ENCODE measurements at places on chromosomes 5 and 9.

GRCh38 chr9:14780251-14780650 is 57.7 kb upstream of the CER1 start:
- DNase-seq = no peak

DNA sequence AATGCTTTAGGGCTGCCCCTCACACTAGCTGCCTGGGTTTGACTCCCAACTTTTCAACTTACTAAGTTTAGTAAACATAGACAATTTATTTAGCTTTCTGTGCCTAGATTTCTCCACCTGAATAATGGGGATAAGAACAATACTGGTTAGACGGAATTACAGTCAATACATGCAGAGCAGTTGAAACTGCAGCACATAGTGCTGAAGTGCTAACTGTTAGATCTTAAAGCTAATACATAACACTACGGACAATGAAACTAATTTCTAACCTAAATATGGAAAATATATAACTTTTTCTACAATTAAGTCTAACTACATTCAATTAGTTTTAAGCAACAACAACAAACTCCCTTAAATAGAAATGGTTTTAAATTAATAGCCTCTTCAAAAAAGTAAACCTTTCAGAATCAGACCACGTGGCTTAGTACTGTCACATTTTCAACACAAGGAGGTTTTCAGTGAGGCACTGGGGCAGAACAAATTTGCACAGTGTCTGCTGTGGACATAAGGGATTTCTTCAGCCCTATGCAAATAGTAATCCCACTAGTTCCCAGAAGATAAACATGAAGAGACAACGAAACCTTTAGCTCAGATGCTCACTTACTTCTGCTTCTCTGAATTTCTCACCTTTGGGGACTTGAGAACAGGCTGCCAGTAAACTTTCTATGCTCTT is 293.4 kb downstream of the EDIL3 start:
- no peak for DNase-seq

DNA sequence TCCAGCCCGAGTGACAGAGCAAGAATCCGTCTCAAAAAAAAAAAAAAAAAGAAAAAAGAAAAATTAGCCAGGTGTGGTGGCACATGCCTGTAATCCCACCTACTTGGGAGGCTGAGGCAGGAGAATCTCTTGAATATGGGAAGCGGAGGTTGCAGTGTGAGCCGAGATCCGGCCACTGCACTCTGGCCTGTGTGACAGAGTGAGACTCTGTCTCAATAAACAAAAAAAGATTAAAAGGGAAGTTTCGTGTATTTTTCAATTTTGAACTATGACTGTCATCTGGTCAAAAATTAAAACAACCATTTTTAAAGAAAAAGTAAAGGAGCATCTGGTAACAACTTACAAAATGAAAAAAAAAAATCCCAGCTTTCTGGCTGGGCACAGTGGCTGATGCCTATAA is 36.3 kb upstream of the PLIN2 start:
- no peak for DNase-seq

DNA sequence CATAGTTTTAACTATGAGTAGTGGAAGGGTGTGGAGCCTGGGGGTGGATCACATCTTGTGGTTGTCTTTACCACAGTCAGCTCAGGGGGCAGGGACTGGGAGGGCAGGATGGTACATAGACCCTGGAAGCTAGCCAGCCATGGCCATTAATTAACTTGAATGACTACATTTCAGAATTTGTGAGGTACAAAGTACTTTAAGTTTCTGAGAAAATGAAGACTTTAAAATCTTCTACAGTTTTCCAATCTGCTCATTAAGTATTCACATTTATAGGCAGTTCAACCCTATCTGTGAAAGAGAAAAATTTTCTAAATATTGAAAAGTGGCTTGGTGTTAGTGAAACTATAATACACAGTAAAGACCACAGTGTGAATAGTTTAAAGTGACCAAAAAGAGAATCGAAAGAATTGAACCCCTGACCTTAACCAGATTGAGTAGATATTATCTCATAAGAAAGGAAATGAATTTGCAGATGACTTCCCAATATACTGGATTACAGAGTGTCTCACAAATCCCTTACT is 234.2 kb upstream of the MEF2C start:
- no peak for DNase-seq

- no peak for DNase-seq
Observed at GRCh38 chr9:27563738-27564430, 9.4 kb downstream of the C9orf72 start.

DNA sequence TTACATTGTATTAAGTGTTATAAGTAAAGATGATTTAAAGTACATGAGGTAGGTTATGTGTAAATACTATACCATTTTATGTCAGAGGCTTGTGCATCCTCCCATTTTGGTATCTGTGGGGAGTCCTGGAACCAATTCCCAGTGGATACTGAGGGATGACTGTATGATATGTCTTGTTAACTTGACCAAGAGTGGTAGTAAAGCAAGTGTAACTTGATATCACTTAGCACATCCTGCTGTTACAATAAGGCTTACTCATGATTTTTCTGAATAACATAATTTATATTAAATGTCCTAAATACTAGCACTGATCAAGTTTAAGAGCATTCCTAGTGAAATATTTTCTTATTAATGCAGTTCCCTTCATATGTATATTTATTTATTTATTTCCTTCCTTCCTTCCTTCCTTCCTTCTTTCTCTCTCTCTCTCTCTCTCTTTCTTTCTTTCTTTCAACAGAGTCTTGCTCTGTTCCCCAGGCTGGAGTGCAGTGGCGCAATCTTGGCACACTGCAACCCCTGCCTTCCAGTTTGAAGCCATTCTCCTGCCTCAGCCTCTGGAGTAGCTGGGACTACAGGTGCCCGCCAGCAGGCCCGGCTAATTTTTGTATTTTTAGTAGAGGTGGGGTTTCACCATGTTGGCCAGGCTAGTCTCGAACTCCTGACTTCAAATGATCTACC is 7.5 kb downstream of the NDFIP1 start:
- DNase-seq = no peak

- DNase-seq = no peak
Observed at GRCh38 chr9:35593581-35593980, 11.5 kb upstream of the TESK1 start.

GRCh38 chr5:56229111-56229510 is 4.0 kb downstream of the ANKRD55 start:
- no peak for DNase-seq

DNA sequence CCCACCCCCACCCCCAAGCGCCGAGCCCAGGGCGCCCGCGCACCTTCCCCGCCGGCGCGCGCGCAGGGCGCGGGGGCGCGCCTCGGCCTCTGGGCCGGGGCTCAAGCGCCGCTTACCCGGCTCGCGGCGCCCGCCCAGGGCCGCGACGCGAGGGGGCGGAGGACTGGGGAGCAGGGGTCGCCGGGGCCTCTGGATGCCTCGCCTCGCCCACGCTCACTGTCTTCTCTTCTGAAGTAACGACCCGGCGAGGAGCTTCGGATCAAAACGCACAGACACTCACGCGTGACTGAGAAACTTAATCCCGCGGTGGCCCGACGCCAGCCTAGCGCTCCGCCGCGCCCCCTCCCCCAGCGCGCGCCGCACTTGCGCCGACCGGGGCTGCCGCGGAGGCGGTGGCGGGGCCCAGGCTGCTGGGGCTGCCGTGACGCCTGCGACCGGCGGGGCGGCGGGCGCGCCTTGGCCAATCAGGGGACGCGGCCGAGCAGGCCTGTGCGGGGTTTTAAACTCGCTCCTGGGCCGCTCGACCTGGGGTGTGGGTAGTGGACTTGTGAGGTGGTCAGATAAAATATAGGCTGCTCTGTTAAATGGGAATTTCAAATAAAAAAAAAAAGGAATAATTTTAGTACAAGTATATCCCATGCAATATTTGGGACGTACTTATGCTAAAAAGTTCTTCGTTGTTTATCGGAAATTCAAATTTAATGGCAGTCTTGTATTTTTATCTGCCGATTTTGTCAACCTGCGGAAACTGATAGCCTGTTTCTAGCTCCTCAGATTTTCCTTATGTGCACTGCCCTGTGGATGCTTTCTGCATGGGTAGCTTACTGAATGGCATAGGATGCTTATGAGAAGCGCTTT is at the start of gene MPDZ:
MPDZ (minus strand) TSS at position 409 of the 858 bp plus-strand sequence. CDS start 29,377 bp downstream, outside the sequence.
- no peak for DNase-seq

DNA sequence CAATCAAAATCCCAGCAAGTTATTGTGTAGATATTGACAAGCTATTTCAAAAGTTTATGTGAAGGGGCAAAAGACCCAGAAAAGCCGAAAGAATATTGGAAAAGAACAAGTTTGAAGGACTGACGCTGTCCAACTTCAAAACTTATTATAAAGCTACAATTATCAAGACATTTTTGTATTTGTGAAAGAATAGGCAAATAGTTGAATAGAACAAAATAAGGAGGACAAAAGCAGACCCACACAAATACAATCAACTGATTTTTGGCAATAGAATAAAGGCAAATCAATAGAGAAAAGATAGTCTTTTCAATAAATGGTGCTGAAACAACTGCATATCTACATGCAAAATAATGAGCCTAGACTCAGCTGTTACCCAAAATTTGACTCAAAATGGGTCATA is 807.7 kb upstream of the CDH6 start:
- no peak for DNase-seq

- no peak for DNase-seq
Observed at GRCh38 chr9:6715755-6716643, 41.8 kb upstream of the KDM4C start.

DNA sequence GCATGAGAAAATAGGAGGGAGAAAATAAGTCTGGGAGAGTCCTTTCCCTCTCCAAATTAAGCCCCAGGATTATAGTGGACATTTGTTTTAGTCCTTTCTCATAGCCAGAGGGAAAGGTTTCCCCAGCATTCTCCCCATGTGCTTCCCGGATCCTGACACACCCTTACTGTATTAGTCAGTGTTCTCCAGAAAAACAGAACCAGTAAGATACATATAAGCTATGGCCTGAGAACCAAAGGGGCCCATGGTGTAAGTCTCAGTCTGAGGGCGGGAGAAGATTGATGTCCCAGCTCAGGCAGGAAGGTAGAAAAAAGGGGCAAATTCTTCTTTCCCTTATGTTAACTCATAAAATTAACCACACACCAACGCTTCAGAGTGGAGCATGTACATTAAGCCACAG is 25.6 kb upstream of the SPATA31D4 start:
- no peak for DNase-seq

GRCh38 chr9:114364134-114365041 is 23.4 kb downstream of the AKNA start:
- DNase-seq = peak; percentile 89

GRCh38 chr5:122877518-122877917 is 32.1 kb downstream of the SNX24 start:
- no peak for DNase-seq

GRCh38 chr5:174155706-174156105 is 110.2 kb downstream of the NSG2 start:
- no peak for DNase-seq

- DNase-seq = peak; percentile 82
Observed at GRCh38 chr5:143506836-143507552, 103.5 kb upstream of the NR3C1 start.

GRCh38 chr9:70498866-70499265 is 84.4 kb upstream of the KLF9 start:
- no peak for DNase-seq

DNA sequence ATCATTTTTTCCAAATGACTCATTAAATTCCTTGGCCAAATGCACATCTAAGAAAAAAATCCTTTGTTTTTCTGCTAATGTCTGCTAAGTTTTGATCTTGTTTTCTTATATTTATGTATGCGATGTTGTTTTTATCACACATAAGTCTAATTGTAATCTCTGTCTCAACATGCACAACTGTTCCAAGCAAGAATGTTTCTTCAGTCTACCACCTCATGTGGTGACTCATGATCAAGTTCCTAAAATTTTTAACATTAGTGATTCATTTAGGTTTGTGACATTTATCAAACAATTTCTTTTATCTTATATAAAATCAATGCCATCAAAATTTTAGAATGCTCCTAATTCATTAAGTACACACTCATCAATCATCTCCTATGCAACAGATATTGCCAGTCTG is 763.9 kb upstream of the FAM174A start:
- no peak for DNase-seq

GRCh38 chr5:120327180-120327579 is 136.9 kb upstream of the PRR16 start:
- no peak for DNase-seq

DNA sequence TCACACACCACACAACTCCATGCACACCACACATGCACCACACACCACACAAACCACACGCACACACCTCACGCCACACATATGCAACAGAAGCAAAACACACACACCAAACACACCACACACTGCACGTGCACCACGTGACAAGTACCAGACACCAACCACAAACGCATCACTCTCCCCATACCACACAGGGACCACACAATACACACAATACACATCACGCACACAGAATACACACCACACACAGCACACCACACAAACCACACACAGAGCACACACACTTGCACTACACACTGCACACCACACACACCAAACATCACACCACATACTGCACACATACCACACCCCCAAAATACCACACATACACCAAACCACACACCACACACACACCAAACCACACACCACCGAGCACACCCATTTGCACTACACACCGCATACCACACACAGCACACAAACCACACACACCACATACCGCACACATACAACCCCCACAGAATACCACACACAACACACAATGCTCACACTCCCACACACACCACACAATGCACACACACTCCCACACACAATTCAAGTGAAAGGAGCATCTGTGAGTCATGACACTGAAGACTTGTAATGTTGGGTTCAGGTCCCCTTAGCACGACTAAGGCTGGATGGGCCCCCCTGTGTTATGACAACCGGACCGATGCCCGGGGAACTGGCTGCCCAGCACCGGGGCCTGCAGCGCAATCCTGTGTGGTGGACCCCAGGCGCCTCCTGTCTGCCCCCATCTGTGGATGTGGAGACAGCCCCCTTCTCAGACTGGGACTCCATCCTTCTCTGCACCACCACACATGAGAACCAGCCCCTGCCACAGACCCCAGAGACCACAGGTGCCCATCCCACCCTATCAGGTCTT is 6.0 kb upstream of the ZDHHC11 start:
- no peak for DNase-seq

- DNase-seq = no peak
Observed at GRCh38 chr5:143133721-143134120, 269.8 kb downstream of the NR3C1 start.

DNA sequence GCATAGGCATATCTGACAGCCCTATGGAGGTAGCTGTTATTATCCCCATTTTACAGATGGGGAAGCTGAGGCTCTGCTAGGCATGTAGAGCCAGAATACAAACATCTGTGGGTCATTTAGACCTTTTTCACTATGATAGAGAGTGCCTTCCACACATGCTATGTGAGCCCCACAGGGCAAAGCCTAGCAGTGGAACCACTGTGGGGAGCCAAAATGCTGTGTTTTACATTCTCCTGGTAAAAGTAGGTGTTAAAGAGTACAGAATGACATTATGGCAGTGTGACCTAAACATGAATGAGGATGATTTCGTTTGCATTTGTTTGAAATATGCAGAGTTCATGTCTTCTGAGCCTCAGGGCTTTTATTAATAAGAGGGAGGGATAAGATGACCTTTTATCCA is 265.2 kb downstream of the MAST4 start:
- DNase-seq = no peak

DNA sequence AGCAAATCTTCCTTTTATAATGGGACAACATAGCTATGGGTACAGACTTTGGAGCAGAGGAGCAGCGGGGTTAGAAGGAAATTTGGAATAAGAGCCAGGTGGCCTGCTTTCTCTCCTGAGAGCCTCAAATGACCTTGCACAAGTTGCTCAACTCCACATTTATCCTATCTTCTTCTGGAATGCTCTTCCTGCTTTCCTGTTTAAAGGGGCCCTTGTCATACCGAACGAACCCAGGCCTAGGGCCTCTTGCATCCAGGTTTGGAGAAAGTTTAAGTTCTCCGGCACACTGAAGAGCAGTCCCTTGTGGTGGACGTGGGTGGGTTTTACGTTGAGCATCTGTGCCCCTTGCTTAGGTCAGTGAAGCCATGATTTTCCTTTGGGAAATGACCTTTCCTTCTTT is 197.9 kb upstream of the NR3C1 start:
- DNase-seq = no peak

All from GM04503 (cell line).